ENCODE measurements at places on chromosomes 5 and 9. TPM values are rescaled to one million over a fixed set of nuclear protein-coding genes. Genes with fewer than 3 reads are reported as not detected.

Gene FAM200C
- 6.4 TPM for total RNA-seq

Gene FOXD4L6
- not detected for total RNA-seq

Gene CCNI2
- not detected for total RNA-seq

Gene NUTM2G
- total RNA-seq: not detected

GRCh38 chr9:111066468-111066867 is 28.2 kb upstream of the LPAR1 start:
- ATAC-seq: no peak

DNA sequence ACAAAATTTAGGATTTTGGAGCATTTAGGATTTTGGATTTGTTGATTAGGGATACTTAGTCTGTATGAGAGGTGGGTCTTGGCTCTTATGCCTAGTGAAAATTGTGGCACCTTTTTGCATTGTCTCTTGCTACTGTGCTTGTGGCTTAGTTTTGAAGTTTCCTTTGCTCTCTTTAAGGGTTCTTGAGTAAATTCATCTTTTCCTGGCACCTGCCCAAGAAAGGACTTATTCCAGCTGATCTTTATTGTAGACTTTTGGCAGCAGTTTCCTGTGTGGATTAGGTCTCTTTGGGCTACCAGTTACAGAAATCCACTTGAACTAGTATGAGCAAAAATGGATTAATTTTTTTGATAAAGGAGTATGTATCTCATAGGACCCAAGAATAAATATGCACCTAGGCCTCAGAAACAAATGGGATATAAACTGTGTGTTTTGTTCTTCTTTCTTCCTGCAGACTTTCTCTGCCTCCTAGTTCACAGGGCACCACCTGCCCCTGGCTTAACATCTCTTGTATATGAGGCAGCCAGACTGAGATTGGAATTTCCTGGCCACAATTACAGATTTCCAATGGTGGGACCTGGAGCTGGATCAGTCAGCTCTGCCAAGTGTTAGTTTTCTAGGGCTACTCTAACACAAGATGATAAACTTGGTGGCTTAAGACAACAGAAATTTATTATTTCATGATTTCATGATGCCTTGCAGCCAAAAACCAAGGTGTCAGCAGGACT is 44.6 kb downstream of the FOCAD start:
- ATAC-seq: no peak

- ATAC-seq: no peak
Measured at GRCh38 chr5:88663793-88664216, 219.2 kb downstream of the MEF2C start.

GRCh38 chr5:80931411-80931810 is 28.8 kb upstream of the RASGRF2 start:
- no peak for ATAC-seq

DNA sequence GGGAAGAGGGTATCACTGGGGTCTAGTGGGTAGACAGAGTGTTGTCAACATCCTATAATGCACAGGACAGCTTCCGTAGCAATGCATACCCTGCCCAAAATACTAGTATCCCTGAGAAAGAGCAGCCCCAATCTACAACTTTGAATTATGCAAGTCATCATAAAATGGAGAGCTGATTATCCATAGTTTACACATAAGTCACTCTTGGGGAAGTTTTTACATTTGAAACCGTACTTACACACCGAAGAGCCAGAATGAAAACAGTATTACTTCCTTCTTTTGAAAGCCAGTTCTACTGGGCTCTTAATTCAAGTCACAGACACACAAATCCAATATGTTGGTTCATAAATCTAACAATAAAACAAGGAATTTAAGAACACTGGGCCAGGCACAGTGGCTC is 21.6 kb downstream of the RNF145 start:
- no peak for ATAC-seq
